ENCODE measurements at places on chromosomes 13 and 19.

DNA sequence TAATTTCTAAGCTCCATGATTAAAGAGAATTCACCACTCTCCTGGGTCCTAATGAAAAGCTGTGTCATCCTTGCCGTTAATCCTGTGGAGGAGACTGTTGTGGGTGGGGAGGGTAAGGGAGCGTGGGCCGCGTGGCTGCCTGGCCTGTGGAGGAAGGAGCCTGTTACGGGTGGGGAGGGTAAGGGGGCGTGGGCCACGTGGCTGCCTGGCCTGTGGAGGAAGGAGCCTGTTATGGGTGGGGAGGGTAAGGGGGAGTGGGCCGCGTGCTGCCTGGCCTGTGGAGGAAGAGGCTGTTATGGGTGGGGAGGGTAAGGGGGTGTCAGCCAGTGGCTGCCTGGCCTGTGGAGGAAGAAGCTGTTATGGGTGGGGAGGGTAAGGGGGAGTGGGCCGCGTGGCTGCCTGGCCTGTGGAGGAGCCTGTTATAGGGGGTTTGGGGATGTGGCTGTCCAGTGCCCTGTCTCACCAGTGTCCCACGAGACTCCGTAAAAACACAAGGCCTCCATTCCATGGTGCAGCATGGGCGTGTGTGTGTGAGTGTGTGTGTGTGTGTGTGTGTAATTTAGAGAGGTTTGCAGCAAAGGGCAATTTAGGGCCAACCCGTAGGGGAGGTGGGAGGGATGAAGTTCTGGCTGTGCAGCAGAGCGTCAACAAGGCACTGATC, 15.6 kb upstream of the DCUN1D2 start:
- DNase-seq: no peak

DNA sequence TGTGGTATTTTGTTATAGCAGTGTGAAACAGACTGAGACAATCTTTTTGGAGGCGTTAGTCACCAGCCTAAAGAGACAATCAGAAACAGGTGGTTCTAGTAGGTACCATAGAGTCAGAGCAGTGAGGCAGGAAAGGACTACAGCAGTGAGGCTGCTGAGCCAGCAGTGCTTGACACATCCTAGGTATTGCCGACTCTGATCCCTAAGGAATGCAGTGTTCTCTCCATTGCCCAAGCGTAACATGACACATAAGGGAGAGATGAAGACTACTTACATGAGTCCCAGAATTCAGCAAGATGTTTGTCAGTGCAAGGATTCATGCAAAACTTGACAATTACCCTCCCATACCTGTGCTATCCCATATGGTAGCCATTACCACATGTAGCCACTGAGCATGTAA, 62.4 kb upstream of the XPO4 start:
- no peak for DNase-seq

- peak; percentile 73 for DNase-seq
These were observed 5.2 kb upstream of the REXO1 start for GRCh38 chr19:1853295-1854038.

GRCh38 chr19:12574036-12574435, 22.8 kb upstream of the ZNF564 start:
- no peak for DNase-seq

- DNase-seq: no peak
These were observed 46.7 kb upstream of the KL start for GRCh38 chr13:32969516-32969941.

DNA sequence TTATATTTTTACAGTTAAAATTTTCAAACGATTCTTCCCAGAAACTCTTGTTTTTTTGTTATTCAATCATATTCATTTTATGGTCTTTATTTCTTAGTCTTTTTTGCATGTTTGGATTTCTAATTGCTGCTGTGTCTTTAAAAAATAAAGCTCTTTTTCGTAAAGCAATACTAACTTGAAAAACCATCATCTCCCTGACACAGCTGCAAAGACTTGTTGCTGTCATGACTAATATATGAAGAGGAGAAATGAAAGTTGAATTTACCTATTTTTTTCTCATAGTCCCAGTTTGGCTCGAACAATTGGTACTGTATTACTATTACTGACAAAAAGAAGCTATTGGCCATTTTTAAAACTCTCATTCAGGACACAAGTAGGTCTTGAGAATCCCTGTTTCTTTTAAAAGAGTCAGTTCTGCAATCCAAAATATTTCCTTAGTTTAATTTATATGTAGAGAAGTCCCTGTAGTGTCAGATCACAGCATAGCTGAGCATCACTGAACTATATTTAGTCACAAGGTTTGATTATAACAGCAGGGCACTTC, 12.1 kb upstream of the SPART start:
- DNase-seq: no peak

- DNase-seq: peak; percentile 40
These were observed 2.5 kb downstream of the KLK10 start for GRCh38 chr19:51016798-51017683.

DNA sequence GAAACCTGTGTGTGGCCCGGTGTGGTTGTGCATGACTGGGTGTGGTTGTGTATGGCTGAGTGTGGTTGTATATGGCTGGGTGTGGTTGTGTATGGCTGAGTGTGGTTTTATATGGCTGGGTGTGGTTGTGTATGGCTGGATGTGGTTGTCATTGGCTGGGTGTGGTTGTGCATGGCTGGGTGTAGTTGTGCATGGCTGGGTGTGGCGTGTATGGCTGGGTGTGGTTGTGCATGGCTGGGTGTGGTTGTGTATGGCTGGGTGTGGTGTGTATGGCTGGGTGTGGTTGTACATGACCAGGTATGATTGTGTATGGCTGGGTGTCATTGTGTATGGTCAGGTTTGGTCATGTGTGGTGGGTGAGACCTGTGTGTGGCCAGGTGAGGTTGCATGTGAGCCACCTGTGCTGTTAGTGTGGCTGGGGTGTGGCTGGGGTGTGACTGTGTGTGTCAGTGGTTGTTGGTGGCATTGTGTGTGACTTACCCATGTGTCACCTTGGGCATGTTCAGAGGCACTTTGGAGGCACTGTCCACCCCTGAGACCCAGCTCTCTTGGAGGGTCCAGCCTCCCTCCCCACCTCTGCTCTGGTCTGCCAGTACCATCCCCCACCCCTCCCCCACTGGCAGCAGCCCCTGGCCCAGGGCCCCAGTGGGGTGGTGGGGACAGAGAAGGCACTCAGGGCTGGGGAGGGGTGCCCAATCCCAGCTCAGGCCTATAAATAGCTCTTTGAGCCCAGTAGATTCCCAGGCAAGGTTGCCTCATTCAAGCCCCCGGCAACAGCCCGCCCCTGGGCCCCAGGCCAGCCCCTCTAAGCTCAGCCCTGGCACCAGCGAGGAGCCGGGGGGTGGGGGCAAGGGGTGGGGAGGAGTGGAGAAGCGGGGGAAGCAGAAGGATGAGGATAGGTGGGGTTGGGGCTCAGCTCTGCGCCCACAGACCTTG, 3.9 kb upstream of the NCAN start:
- DNase-seq: no peak

GRCh38 chr13:68714292-68714691, 1393.3 kb upstream of the ATXN8OS start:
- no peak for DNase-seq

DNA sequence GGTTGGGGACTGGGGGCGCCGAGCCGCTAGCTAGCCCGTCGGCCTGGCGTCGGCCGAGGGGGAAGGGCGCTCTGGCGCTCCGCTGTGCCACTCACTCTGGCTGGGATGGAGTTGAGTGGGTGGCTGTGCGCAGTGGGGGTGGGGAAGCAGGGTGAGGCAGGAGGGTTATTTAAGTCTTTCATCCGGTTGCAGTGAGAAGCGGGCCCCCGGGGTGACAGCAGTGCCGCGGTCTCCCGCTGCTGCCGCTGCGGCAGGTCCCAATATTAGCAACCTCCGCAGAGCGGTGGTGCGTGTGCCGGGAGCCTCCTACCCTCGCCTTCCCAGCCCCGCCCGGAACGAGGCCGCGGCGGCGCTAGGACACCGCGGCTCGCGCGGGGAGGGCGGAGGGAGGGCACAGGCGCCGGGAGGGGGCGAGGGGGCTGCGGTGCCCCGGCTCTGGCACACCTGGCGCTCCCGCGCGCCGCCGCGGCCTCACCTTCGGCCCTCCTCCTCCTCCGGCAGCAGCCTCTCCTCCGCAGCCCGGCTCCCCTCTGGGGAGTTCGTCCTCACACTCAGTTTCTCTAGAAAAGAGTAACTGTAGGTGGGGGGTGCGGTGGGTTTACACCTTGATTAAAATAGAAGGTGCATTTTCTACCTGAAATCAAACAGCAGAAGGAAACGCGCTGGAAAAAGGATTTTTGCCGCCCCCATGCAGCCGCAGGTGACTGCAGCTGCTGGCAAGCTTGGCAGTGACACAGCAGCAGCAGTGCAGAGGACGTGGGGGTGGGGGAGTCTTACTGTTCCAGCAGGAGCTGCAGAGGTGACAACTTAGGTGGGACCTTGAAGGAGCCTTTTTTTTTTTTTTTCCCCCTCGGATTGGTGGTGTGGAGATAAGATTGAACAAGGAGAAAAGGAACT, 4.5 kb downstream of the FGF9 start:
- peak; percentile 35 for DNase-seq

- peak; percentile 58 for DNase-seq
These were observed 1.2 kb downstream of the AKT1S1 start for GRCh38 chr19:49875857-49876421.

DNA sequence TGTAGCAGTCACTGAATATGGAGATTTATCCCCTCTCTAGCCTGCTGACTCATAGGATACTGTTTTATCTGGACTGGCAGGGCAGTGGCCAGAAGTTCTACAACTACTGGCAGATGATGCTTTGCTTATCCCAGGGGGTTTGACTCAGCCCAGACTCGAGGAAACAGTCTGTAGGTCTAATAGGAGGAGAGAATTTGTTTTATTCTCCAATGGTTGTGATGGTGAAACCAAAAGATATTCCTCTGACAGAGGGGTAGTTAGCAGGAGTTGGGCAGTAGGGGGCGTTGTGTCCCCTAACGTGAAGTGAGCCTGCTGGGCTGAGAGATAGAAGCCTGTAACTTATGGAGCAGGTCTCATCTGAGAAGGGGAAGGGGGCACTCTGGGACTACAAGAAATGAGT, 74.9 kb downstream of the WTIP start:
- DNase-seq: no peak

- no peak for DNase-seq
These were observed 14.1 kb downstream of the CARM1 start for GRCh38 chr19:10885201-10886169.

GRCh38 chr19:42571116-42571515, 23.6 kb downstream of the CEACAM8 start:
- DNase-seq: no peak

DNA sequence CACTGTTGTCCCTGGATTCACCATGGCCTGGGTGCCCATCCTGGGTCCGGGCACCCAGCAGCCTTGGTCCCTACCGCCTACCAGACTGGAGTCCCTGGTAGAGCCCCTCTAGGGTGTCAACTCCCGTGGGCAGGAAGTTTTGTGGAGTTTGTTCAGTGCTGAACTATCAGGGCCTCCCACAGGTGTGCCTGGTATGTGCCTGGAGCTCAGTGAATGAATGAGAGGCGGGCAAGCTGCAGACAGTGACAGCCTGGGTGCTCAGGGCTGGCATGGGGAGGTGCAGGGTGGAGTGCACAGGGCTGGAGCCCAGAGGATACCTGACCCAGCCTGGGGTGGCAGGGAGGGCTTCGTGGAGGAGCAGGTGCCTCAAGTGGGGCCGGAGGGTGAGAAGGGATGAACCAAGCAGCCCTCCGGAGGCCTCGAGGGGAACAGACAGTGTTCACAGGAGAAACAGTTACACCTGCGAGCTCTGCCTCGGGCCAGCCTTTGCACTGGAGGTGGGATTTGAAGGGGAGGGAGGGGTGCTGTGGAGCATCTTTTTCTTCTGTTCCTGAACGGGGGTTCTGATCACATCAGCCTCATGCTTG, 29.6 kb downstream of the PAK4 start:
- no peak for DNase-seq

- DNase-seq: no peak
These were observed 158.6 kb upstream of the SOX1 start for GRCh38 chr13:111908361-111908760.

DNA sequence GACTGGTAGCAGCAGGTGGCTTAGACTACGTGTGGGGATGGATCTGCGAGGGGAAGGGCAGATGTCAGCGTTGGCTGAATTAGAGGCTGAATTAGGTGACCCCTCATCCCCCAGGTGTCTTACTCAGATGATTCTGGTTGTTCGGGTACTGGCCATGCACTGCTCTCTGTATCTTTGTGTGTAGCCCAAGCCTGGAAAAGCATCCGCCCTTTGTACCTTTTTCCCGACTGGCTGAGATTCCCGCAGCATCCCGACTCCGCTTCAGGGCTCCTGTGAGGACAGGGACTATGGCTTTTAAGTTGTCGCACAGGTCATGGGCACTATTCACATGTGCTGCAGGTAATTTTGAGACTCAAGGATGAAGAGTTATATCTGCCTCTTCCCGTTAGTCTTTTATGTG, 7.2 kb downstream of the TFDP1 start:
- DNase-seq: no peak

GRCh38 chr13:110633776-110634175, 18.4 kb downstream of the NAXD start:
- DNase-seq: no peak

Measured in activated CD4-positive, alpha-beta T cell treated with anti-CD3 and anti-CD28 coated beads for 4 hours (primary cell).